ENCODE measurements at places on chromosomes 3 and 15. TPM values are rescaled to one million over a fixed set of nuclear protein-coding genes. Genes with fewer than 3 reads are reported as not detected.

- no peak overlapping the region for H3K4me3 ChIP-seq
- peaks cover 39% of the 10 kb centered on the region for H3K36me3 ChIP-seq
- no peaks in the 10 kb centered on the region for H3K4me1 ChIP-seq
Observed at GRCh38 chr15:22868928-22869327, 30.5 kb downstream of the NIPA2 start.

GRCh38 chr3:59065240-59065639 is 15.4 kb upstream of the CFAP20DC start:
- H3K27ac ChIP-seq = no peak overlapping the region
- no peak overlapping the region for H3K4me3 ChIP-seq
- H3K36me3 ChIP-seq = no peaks in the 10 kb centered on the region

GRCh38 chr3:105402287-105402801 is 35.6 kb downstream of the ALCAM start:
- H3K27ac ChIP-seq = no peak overlapping the region
- no peak overlapping the region for H3K4me3 ChIP-seq
- no peaks in the 10 kb centered on the region for H3K27me3 ChIP-seq
- H3K4me1 ChIP-seq = no peaks in the 10 kb centered on the region

MAP1A gene
- total RNA-seq = 2.2 TPM

DNA sequence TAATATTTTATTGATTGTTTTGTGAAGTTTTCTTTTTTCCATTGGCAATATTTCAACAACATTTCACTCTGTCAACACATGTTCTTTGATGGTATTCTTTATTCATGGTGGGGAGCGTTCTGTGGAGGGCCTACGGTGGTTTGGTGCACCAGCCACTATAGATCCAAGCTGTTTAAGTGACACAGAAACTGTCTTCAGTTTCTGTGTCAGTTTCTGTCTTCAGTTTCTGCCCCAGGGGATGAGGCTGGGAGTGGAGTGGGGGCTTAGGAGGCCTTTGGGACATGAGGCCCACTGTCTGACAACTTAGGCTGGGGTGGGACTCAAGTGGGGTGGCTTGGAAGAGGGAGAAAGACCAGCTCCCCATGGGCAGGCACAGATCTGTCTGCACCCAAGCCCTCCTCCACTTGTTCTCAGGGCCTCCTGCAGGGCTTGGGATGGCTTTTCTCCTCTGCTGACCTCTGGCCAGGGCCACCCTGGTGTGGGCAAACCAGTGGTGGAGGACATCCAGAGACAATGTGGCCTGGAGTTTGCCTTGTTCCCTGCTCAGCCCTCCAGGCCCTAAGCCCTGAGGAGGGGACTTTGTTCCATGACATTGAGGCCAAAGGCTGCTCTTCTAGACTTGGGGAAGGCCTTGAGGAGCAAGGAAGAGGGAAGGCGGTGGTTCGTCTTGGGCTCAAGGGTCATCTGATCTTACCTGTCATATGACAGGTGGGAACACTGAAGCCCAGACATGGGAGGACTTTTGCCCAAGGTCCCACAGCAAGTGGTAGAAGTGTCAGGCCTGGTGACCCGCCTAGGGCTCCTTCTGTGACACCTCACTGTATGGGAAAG is 60.3 kb upstream of the SMAD6 start:
- DNase-seq = no peak
- no peaks in the 10 kb centered on the region for H3K36me3 ChIP-seq
- H3K4me3 ChIP-seq = no peak overlapping the region
- no peaks in the 10 kb centered on the region for H3K27me3 ChIP-seq
- no peak overlapping the region for H3K27ac ChIP-seq
- peaks cover 11% of the 10 kb centered on the region for H3K4me1 ChIP-seq

Measured in activated T-helper 1 cell treated with anti-CD3 and anti-CD28 coated beads, Interleukin-12 subunit alpha, Interleukin-12 subunit beta, Interleukin-2, Interleukin-4 antibody, amounts not matched to agents 30 ng/mL and 10 ng/mL and 1 ng/mL, durations not matched to agents 14 hours and 24 hours and 36 hours (primary cell).